ENCODE measurements at places on chromosomes 1 and 21.

DNA sequence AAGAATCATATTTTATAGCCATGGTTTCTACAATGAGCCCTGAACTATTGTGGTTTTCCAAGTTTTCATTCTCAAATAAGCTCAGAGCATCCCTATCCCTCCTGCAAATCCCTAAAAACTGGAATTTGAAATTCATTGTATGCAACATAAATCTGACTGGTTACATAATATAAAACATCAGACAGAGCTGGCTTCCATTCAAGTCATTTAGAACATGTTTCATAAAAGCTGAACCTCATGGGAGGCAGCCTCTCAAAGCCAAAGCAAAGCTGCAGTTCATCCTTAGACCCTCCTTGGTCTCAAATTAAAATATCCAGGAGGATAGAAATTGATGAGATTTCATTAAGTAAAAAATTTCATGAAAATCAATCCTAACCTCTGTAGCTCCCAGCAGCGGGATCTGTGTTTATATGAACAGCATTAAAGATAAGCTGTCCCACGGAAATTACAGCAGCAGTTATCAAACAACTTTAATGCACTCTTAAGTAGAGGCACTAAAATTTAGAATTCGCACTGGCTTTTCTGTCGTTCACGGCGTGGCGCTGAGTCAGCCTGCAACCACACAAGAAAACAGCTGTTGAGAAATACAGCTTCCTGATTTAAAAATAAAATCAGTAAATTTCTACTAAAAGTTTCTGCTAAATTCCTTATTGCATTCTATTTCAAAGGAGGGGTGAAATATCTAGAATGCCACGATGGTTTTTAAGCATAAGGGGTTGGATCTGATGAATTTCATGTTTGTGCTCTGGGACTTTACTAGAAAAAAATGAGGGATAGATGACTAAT is 99.9 kb upstream of the TIAM1 start:
- DNase-seq = peak; percentile 59

DNA sequence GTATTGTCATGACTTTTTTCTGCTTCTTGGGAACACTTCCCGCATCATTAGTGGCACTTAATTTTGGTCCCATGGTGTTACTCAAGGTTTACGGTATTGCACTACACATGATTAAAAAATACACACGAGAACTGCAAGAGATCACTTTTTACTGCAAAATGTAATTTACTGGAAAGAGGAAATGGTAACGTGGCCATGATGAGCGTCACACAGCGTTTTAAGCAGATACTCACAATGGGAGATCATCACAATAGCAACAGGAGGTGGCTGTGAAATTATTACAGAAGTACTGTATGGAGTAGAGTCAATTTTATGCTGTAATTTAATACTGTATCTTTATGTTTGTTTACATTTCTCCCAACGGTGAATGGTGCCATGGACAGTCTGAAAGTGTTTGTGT is 1510.3 kb downstream of the AMY1C start:
- no peak for DNase-seq

DNA sequence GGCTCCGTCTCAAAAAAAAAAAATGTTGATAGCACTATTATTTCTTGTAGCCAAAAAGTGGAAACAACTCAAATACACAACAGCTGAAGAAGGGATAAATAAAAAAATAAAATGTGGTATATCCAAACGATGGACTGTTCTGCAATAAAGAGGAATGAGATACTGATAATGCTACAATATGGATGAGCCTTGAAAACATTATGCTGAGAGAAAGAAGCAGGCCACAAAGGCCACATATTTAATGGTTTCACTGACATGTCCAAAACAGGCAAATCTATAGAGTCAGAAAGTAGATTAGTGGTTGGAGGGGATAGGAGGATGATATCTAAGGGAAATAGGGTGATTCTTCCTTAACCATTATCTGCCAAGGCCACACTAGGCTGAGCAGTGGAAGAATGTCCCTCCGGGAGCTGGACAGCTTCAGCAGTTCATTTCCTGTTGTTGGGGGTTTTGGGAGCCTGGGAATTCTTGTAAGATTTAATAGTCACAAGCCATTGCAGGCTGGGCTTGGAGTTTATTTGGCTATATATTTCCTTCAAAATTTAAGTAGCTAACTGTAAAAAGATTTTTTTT is 53.5 kb downstream of the ST3GAL3 start:
- DNase-seq = peak; percentile 21

GRCh38 chr1:19764848-19765247 is 34.9 kb downstream of the TMCO4 start:
- DNase-seq = peak; percentile 65

GRCh38 chr1:244273845-244274619 is 177.7 kb downstream of the ADSS2 start:
- peak; percentile 100 for DNase-seq

DNA sequence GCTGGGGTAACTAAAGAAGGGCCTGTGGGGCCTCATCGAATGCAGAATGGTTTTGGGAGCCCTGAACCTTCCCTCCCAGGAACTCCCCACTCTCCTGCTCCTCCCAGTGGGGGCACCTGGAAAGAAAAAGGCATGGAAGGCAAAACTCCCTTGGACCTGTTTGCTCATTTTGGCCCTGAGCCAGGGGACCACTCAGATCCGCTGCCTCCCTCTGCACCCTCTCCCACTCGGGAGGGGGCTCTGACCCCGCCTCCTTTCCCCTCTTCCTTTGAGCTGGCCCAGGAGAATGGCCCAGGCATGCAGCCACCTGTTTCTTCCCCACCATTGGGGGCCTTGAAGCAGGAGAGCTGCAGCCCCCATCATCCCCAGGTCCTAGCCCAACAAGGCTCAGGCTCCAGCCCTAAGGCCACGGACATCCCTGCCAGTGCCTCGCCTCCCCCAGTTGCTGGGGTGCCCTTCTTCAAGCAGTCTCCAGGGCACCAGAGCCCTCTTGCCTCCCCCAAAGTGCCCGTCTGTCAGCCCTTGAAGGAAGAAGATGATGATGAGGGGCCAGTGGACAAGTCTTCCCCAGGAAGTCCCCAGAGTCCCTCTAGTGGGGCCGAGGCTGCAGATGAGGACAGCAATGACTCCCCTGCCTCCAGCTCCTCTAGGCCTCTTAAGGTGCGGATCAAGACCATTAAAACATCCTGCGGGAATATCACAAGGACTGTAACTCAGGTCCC is 4.7 kb downstream of the ZNF687 start:
- DNase-seq = no peak

DNA sequence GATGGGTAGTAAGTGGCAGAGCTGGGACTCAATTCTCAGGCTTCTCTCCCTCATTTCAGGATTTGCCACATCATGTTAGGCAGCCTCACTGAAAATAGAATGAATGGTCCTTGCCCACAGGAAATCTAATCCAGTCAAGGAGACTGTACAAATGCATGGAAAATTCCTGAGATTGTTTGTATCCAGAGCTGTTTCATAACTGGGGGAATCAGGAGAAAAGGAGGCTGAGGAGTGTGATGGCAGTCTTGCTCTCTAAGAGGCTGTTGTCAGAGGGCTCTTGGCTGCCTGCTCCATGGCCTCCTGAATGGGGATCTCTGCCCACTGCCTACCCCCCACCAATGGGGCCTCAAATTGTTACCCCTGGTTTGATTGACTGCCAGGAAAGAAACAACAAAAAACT is 141.9 kb upstream of the TNR start:
- peak; percentile 36 for DNase-seq

DNA sequence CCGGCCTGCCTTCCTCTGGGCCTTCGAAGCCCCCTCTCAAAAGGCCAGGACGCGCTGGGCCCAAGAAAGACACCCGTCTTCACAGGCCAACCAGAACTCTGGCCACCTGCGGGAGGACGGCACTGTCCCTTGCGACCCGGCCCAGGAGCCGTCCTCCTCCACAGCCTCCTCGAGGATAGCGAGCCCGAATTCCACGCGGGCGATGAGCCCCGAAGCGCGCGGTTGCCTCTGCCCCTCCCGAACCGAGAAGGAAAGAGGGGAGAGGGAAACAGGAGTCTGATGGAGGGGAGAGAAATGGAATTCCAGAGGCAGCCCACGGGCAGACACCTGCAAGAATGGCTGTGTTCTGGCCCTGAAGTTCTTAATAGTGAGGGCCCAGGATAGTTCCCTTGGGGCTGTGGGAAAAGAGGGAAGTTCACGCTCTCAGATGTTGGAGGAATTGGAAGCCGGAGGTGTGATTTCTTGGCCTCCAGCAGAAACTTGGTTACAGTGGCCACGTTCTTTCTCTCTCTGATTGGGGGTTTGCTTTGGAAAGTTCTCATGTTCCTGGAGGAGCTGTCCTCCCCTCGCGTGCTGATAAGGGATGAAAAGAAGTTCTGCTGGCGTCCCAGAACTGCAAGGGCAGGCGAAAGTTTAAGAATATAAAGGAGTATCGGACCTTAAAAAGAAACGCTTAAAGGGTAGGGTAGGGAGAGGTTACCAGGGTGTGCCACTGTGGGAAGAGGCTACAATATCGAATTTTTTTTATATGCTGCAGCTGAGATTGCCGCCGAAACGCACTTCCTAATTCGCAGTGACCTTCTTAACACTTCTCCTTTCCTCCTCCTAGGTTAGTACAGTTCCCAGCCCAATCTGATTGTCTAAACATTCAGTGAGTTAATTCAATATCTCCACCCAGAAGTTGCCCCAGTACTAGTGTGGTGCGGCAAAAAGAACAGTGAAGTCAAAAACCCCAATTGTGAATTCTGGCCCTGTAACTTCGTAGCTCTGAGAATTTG is 5.8 kb upstream of the SLC44A5 start:
- DNase-seq = peak; percentile 29

DNA sequence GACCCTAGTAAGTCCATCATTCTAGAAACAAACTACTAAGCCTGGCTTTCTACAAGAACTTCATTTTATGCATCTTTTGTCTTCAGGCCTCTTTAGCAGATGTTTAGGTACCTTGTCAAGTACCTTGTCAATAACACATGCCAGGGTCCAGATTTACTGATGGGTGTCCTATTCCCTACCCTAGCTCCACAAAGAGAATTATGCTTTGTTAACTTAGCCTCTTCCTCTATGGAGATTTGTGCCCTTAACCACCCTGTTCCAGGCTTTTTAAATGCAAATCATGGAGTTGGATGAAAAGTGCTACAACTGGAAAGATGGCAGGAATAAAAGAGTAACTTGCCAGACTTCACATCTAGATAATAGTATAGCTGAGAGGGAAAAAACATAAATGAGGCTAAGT is 42.7 kb downstream of the SPATA46 start:
- DNase-seq = no peak

- DNase-seq = peak; percentile 94
Observed at GRCh38 chr1:234611225-234611846, 1.4 kb upstream of the IRF2BP2 start.

DNA sequence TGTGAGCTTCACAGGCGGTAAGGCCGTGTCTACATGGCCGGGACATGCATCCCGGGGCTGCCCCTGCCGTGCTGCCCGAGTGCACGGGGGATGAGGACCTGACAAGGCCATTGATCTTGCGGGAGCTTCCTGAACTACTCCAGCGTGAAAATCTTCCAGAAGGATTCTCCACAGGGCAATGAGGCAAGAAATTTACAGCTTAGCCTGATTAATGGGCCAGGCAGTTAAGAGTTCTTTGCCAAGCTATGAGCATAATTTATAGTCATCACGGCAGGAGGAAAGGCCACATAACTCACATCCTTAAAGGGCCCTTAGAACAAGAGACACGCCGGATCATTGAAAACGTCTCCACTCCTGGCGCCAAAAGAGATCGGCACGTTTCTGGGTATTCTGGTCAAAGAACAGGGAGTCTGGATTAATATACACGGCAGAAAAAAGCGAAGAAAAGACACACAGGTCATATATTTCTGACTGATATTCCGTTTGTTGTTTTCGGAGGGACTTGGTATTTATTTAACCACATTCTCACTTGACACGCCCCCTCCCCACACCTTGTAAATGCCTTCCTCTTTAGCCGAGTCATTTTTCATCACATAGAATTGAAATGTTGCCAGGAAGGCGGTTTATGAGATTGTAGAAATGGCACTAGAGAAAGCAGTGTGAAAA is 180.5 kb downstream of the DYRK1A start:
- DNase-seq = peak; percentile 83

- DNase-seq = no peak
Observed at GRCh38 chr1:151720974-151721787, at the start of gene RIIAD1. Gene RIIAD1 (plus strand): TSS chr1:151721522. CDS start chr1:151721537, 15 bp downstream.

DNA sequence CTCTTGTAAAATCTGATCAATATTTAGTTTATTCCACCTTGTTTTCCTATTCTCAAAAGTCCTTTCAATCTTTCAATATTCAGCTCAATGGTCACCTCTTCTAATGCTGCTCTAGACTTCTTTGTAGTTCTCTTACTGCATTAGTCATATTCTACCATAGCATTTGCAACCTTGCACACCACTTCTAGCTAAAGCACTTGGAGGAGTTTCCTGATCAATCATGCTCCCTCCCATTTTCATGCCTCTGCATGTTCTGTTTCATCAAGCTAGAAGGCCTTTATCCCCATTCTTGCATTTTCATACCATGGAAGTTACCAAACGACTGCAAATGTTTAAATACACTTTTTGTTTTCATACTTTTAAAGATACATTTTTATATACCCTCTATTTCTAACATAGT is 72.1 kb downstream of the SLC5A9 start:
- DNase-seq = no peak

DNA sequence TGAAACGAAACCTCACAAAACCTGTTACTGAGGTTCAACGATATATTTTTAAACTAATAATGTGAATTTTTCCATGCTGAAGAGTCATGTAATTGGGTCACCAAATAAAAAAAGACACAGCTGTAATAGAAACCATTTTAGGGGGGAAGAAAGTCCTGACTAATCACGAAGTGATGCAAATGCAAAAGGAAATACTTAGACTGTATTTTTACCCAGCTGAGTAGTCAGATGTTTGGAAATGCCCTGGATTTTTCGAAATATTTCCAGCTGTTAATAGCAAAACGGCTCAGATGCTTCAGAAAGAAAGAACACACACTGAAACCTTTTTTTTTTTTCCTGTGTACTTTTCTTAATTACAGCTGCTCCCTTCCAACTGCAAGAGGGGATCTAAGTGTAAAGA is 210.3 kb downstream of the SETD4 start:
- DNase-seq = peak; percentile 75

DNA sequence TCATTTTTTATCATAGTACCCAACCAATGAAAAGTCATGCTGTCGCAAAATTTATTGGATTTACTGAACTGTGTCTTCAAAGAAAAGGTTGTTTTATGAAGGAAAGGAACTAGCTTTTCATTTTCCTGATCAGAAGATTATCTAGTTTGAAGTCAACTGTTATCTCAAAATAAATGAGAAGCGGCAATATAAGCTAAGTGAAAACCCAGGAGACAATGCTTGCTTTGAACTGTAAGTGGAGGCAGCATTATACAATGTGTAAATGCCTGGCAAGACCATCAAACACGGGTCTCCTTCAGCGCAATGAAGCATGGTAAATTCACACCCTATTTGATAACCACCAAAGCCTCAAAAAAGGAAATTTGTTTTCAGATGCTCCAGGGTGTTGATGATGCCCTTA is 134.4 kb upstream of the PTBP2 start:
- DNase-seq = no peak

DNA sequence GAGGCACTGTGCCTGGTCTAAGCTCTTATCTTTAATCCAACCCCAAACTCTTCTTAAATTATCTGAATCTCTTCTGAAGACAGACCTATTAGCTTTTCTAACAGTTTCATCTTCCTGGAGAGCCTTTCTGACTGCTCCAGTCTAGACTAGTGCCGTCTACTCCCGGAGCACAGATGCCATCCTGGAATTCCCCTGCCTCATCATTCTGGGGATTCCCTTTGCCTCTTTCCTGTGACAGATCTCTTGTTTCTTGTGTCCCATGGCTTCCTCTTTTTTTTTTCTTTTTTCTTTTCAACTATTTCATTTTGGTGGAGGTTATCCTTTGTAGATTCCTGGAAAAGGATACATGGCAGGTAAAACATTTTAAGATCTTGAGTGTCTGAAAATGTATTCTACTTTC is 11.7 kb downstream of the SEMA4A start:
- DNase-seq = no peak

GRCh38 chr21:34129039-34129891 is 55.9 kb downstream of the MRPS6 start:
- DNase-seq = peak; percentile 92

All from fibroblast of skin of right quadriceps (primary cell).